ENCODE measurements at places on chromosomes 7 and 10.
A peak's percentile ranks its signal among the peaks of the same experiment; 100 is the strongest.

DNA sequence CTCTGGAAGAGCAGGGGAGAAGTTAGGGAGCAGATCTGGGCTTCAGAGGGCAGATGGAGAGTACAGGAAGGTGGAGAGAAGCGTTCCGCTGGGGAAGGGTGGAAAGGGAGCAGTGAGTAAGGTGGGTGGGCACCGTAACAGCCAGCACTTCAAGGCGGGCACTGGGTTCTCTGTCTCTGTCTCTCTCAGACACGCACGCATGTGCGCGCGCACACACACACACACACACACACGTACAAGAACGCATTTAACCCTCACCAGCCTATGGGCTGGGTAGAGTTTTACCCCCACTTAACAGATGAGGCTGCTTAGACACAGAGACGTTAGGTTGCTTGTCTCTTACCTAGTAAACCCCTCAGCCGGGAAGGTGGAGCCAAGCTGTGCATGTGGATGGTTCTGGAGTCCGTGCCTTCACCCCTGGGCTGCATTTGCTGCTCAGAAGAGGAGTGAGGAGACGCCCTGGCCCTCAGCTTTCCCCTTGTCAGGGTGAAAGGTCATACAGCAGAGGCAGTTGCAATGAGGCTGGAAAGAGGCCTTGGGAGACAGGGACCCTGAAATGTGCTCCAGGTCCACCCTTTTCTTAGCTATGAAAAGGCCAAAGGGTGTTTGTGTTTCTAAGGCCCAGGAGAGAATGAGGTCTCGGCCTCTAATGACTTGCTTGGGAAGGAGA lies 16.0 kb downstream of the ADCYAP1R1 start:
- DNase-seq, result no peak

- DNase-seq, result peak; percentile 14
Measured at GRCh38 chr10:3468919-3469638, 296.5 kb upstream of the PITRM1 start.

DNA sequence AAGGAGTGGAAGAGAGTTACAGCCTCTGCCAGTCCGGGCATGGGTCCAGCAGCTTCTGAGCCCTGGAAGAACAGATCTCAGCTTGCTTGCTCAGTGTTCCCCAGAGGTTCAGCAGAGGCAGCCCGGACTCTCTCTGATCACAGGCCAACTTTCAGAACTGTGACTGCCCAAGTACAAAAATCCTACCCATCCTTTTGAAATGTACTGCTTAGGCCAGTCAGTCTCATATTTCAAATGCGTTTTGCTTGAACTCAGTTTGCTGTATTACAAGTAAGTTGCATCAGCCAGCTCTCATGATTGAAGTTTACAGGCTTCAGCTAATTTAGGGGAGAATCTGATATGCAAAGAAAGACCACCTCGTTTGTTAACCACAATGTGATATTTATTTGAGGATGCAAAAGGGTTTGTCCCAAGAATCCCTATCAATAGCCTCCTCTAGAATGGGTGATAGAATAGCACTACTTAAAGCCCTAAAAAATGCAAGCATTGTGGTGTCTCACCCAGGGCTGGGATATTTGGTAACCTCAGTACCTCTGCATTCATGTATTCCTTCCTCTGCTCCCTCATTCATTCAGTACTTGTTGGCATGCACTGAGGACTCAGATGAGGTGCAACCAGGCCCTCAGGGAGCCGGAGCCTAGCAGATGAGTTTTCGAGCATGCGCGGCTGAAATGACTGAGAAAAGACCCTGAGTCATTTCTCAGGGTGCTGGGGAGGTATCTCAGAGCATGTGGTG lies 7.0 kb downstream of the AIMP2 start:
- DNase-seq, result no peak

DNA sequence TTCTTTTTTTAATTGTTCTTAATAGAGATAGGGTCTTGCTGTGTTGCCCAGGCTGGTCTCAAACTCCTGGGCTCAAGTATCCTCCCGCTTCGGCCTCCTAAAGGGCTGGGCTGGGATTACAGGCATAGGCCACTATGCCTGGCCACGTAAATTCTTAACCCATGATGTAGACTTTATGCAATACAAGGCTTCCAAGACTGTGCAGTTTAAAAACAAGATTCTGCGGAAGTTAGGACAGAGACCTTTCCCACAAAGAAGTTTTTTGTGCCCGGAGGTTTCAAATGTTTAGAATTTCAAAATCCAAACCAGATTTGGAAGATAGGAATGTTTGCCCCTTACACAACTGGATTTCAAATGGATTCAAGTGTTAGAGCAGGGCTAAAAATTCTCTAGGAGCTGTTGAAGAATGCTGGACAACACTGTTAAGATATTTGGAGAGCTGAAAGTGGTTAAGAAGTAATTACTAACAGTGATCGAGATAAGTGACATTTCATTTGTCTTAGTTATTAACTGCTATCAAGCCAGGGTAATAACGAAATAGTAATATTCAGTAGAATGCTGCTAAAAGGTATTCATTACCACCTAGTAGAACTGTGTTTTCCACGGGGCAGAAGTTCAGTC lies 7.4 kb downstream of the APBB1IP start:
- DNase-seq, result no peak

GRCh38 chr10:641149-642010 lies 48.1 kb downstream of the DIP2C start:
- DNase-seq, result no peak

GRCh38 chr7:46752881-46753366 lies 829.0 kb downstream of the TNS3 start:
- DNase-seq, result no peak

- DNase-seq, result no peak
Measured at GRCh38 chr10:78335371-78335690, 301.7 kb downstream of the RPS24 start.

- DNase-seq, result no peak
Measured at GRCh38 chr7:151420144-151420543, 10.3 kb upstream of the WDR86 start.
